GM23248 (cell line): ENCODE measurements at places on chromosomes 2 and 18. TPM values are rescaled to one million over a fixed set of nuclear protein-coding genes. Genes with fewer than 3 reads are reported as not detected.

The LYPD6 gene
- total RNA-seq: 3.9 TPM in 2 replicates

The TP53I3 gene
- total RNA-seq: 74.1 and 76.2 TPM in 2 replicates

The CNDP1 gene
- total RNA-seq: not detected in 2 replicates

The TMEM131 gene
- 15.7 and 41.5 TPM in 2 replicates for total RNA-seq

The CENPA gene
- total RNA-seq: 5.7 and 8.1 TPM in 2 replicates

The ARHGAP28 gene
- total RNA-seq: 0.63 TPM in 1 of 2 replicates, not detected in the other

The ASB18 gene
- total RNA-seq: not detected in 2 replicates

The CNTNAP5 gene
- total RNA-seq: not detected in 2 replicates

The MSTN gene
- total RNA-seq: 0.11 and 0.51 TPM in 2 replicates

The ARL5A gene
- total RNA-seq: 22.7 and 26.3 TPM in 2 replicates

The SERPINB2 gene
- total RNA-seq: 6.1 and 13.0 TPM in 2 replicates

The STARD6 gene
- total RNA-seq: not detected in 2 replicates

The HOXD13 gene
- total RNA-seq: 1.0 and 3.8 TPM in 2 replicates

The SLC1A4 gene
- total RNA-seq: 51.9 and 62.3 TPM in 2 replicates

The RESP18 gene
- total RNA-seq: not detected in 2 replicates

The AKAIN1 gene
- not detected in 2 replicates for total RNA-seq

The LTBP1 gene
- total RNA-seq: 198 and 211 TPM in 2 replicates

The MROH2A gene
- not detected in 2 replicates for total RNA-seq

The BMP10 gene
- not detected in 2 replicates for total RNA-seq

The DSG4 gene
- not detected in 2 replicates for total RNA-seq

The C2orf80 gene
- total RNA-seq: not detected in 2 replicates

The CREG2 gene
- total RNA-seq: under 0.01 and 0.22 TPM in 2 replicates

The PRKAG3 gene
- total RNA-seq: not detected in 2 replicates

The ATRAID gene
- total RNA-seq: 170 and 214 TPM in 2 replicates

The ZBTB7C gene
- not detected in 2 replicates for total RNA-seq

The PROM2 gene
- 0.22 TPM in 1 of 2 replicates, not detected in the other for total RNA-seq

The TLX2 gene
- not detected in 2 replicates for total RNA-seq

The KCNG2 gene
- total RNA-seq: not detected in 2 replicates

The CXCR1 gene
- not detected in 2 replicates for total RNA-seq

The TEKT4 gene
- total RNA-seq: not detected in 2 replicates

The L3MBTL4 gene
- total RNA-seq: not detected in 2 replicates

The MAP3K19 gene
- not detected in 2 replicates for total RNA-seq

The RAB6C gene
- not detected in 2 replicates for total RNA-seq

The MTCL1 gene
- total RNA-seq: 34.4 and 36.9 TPM in 2 replicates

The GYPC gene
- total RNA-seq: 24.0 and 42.6 TPM in 2 replicates

The ANO7 gene
- total RNA-seq: 0.22 and 0.38 TPM in 2 replicates

The HNMT gene
- 2.7 and 7.3 TPM in 2 replicates for total RNA-seq
